Endothelial cell (in vitro differentiated cells): ENCODE measurements at places on chromosomes 2 and 18. TPM values are rescaled to one million over a fixed set of nuclear protein-coding genes. Genes with fewer than 3 reads are reported as not detected.

The SERPINB4 gene
- total RNA-seq, result 0.41 TPM

The LIMS3 gene
- 10.0 TPM for total RNA-seq

The UGT1A5 gene
- not detected for total RNA-seq

The AQP12B gene
- not detected for total RNA-seq

The IL1RL1 gene
- total RNA-seq, result 0.10 TPM

The DPP10 gene
- 3.3 TPM for total RNA-seq

The TNS1 gene
- total RNA-seq, result 11.6 TPM

The RASGRP3 gene
- 487 TPM for total RNA-seq

The MAL gene
- total RNA-seq, result not detected

GRCh38 chr18:61921621-61922235 is 28.9 kb upstream of the RNF152 start:
- DNase-seq, result no peak

DNA sequence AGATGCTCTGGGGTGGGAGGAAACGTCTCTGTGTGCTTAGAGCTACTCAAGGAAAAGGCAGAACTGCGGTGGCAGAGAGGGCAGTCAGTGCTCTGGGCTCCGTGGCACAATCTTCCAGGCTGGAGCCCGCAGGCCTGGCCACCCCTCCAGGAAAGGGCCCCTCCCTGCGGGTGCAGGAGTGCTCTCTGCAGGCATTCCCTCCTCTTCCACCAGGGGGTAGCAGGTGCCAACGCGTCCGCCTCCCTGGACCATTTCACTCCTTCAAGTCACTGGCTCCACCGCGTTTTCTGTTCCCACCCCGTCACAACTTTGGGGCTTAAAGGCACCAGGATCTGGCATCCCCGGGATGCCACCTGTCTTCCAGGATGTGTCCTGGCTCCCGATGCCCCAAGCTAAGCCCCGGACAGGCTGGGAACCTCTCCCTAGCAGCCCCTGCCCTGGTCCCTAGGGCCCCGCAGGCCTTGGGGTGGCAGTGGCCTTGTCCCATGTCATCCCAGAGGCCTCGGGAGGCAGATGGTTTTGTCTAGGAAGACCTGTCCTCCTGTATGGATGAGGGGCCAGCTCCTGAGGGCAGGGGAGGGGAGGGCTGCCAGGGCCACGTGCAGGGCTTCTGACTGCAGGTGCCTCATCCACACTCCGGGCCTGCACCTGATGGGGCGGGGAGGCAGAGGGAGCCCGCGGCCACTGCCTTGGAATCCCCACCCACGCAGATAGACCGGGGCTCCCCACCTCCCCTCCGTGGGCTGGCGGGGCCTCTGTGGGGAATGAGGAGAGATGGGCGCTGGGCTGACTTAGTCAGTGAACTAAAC is 26.4 kb downstream of the KCNIP3 start:
- DNase-seq, result peak; percentile 45

DNA sequence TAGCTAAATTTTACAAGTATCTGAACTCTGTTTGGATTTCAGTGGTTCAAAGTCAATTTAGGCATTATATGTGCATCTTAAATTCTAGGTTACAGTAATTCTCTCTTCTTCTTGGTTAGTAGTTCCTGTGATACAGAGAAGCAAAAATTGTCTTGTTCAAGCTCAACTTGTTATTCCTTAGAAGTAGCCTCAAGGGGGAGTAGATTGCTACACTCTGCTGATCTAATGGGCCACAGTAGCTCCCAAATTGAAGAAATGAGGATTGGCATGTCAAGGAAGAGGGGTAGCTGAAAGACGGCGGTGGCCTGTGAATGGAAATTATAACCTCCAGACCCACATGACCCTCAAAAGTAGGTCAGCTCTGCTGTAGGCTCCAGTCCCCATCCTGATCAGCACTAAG is 334.7 kb downstream of the HRH4 start:
- DNase-seq, result no peak

GRCh38 chr2:168699844-168700417 is 102.5 kb upstream of the NOSTRIN start:
- DNase-seq, result no peak

DNA sequence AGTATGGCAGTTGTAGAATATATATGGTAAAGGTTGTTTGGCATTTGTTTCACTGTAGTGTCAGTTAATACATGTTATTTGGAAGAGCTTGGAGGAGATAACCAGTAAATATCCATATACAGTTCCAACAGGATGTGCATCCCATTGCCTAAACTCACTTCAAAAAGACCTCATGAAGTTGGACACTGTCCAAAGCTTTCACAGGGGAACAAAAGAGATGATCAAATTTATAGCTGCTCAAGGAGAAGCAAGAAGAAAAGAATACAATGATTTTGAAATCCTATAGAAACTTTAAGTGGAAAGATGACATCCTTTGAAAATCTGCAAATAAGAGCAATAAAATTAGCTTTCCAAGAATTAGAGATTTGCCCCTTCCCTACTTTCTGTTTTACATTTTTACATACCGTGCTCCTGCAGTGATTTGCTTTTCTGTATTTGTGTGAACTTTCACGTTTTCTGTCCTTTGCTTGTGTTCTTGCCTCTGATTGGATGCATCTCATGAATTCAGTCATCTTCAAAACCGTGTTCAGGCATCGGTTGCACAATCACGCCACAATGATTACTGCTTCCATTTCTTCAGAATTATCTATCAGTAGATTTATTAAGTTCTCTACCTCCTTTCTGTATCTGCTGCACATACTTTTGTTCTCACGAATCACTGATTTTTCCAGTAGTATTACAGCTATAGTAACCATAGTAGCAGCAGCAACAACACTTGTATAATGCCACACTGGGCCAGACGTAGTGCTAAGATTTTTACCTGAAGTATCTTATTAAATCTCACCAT is 83.8 kb downstream of the PARD3B start:
- DNase-seq, result no peak

- no peak for DNase-seq
Observed at GRCh38 chr2:136207030-136207623, 89.2 kb upstream of the CXCR4 start.

GRCh38 chr18:7190547-7191156 is 40.2 kb upstream of the LRRC30 start:
- no peak for DNase-seq

- no peak for DNase-seq
Observed at GRCh38 chr18:10402871-10403559, 51.4 kb upstream of the APCDD1 start.

DNA sequence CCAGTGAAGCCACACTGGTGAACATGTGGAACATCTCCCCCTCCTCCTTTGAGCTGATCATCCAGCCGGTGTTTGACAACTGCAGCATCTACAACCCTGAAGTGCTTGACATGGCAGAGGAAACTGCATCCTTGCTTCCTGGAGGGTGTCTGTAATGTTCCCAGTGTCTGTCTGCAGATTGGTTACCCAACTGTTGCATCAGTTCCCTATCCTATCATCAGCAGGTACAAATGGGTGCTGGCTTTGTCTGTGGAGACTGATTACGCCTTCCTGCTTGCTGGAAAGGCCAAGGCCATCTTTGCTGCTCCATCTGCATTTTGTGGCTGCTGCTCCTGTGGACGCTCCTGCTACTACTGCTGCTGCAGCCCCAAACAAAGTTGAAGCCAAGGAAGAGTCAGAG is 83.5 kb downstream of the SKA1 start:
- no peak for DNase-seq

- no peak for DNase-seq
Observed at GRCh38 chr2:186882511-186883071, 33.6 kb upstream of the ZSWIM2 start.

DNA sequence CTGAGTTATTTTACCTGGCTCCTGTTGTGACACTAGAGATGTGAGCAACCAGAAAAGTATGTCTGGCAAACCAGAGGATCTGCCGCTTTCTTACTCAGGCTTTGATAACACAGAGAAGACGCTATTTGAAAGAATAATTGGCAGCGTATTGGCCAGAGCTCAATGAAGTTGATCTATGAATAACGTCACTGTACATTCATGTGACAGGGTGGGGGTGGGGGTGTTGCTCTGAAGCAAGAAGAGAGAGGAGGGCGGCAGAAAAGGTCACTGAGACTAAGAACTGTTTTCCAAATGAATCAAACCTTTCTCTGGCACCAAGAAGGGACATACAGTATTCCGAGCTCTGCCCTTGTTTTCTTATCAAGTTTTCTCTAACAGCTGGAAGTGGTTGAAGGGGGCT is 1.7 kb upstream of the ONECUT2 start:
- DNase-seq, result no peak

DNA sequence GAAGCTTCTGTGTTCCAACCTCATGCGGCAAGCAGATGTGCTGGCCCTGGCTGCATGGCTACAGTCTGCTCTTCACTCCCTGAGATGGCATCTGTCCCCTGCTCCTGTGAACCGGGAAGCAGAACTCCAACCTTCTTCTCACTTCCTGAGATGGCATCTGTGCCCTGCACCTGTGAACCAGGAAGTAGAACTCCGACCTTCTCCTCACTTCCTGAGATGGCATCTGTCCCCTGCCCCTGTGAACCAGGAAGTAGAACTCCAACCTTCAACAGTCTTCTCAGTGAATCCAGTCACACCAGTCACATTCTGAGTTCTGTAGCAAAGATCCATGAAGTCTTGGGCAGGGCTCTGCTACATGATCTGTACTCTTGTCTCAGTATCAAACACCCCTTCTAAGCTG is 887.2 kb upstream of the KLHL29 start:
- no peak for DNase-seq

DNA sequence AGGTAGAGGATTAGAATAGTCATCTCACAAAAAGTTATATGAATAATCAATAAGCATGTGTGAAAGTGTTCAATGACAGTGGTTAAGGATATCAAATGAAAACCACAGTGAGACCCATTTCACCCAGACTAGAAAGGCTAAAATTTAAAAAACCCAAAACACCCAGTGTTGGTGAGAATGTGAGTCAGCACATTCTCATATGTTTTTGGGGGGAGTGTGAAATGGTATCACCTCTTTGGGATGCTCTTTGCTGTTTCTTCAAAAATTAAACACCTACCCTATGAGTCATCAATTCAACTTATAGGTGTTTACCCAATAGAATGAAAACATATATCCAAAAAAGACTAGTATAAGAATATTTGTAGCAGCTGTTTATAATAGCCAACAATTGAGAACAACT is 69.8 kb downstream of the MAP3K20 start:
- no peak for DNase-seq

DNA sequence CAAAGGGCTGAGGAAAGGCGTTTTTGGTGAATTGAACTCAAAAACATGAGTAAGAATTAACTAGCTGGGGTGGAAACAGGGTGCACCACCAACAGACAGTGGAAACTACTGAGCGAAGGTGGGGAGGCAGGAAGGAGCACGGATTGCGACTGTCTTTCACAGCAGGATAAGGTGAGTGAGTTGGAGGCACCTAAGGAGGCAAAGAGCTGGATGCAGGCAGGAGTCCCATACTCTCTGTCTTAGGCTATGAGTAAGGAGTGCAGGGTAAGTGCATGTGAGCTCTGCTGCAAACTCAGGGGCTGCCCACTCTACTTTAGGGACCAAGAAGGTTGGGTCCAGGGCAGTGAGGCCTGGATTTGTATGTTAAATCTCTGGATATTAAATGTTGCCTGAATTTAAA is 333.1 kb upstream of the ZNF521 start:
- DNase-seq, result no peak

DNA sequence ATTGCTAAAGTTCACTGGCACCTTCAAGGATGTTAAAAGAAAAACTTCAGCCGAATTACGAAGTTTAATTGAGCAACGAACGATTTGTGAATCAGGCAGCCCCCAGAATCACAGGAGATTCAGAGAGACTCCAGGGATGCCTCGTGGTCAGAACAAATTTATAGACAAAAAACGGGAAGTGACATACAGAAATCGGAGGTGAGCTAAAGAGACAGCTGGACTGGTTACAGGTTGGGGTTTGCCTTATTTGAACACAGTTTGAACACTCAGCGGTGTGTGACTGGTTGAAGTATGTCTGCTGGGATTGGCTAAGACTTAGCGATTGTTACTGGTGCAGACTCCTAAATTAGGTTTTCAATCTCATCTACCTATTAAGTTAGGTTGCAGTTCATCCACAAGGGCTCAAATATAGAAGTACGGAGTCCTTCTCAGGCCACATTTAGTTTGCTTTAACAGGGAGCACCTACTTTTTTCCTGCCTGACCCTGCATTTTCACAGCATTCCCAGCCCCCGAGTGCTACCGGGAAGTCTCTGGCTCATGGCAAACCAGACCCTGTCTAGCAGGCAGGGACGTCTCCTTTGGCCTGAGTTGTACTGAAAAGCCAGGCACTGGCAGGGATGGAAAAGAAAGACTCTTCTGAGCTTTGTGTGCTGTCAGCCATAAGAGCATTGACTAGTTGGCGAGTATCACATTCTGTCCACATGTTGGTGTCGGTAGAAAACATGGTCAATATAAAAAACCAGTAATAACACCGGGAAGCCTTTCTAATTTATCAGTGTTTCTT is 41.1 kb downstream of the CDCA7 start:
- no peak for DNase-seq

DNA sequence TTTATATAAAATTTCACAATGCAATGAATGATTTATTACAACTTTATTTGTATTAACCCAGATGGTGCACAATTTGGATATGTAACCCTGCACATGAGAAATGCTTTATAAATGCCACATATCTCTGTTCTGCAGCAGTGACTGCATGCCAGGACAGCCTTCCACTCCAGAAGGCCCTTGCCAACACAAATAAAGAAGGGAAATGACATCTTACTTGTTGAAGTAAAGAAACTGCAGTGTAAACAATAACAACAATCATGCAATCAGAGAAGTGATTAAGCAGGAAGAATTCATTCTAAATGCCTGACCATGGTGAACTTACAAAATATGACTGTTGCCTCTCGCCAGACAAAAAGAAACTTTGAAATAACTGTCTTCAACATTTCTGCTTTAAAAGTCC is 129.9 kb upstream of the CHST9 start:
- no peak for DNase-seq

DNA sequence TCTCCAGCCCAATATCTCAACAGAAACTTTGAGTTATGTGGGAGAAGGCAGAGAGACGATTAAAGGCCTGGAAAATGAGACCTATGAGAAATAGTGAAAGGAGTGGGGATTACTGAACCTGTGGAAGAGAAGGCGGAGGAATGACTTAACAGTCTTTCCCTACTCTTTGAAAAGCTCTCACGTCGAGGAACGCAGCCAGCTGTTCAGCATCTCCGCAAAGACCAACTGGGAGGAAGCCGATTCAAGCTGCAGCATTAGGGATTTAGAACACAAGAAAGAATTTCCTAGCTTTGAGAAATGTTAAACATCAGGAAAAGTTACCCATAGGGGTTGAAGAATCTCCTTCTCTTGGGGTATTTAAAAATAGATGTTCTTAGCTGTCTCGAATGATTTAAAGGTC is 233.2 kb upstream of the PARD3B start:
- no peak for DNase-seq

DNA sequence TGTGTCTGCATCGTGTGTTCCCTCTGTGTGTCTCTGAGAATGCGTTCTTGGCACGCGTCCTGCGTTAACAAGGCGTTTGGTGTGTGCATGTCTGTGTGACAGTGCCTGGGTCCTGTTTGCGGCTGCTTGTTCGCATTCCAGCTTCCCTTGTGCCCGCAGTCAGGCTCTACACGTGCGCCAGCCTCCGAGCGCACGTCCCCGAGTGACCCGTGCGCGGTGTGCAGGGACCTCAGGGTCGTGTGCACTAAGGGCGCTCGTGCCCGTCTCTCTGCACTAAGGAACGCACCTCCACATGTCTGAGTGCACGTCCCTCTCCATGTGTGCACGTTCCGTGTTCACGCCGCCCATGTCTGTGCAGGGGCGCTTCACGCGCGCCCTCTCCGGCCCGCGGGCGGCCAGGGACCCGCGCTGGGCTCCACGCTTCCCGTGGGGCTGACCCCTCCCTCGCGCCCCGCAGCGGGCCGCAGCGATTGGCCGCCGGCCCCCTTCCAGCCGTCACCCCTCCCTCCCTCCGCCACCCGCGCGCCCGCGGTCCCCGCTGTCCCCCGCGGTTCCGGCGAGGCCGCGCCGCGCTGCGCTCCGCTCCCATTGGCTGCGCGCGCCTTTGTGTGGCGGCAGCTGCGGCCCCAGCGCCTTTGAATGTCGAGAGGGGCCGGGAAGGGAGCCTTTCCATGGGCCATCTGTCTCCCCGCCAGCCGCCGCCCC is 229.4 kb downstream of the HAUS1 start:
- DNase-seq, result peak; percentile 18
